ENCODE measurements at places on chromosomes 11 and 22.

DNA sequence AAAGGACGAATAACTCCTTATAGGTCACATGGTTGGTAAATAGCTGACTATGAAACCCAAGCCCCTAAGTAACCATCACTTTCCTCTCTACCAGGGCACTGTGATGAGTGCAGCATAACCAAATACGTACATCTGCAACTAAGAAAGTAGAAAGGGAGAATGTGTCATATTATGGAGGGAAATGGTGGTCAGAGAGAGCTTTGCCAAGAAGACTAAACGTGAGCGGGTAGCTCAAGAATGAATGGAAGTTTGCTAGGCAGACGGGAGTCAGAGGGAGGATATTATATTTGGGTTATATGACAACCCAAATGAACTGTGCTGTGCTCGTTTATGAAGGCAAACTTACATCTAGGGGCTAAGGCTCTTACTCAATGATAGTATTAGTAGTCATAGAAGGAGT lies 537.3 kb downstream of the OPCML start:
- no peak for DNase-seq

DNA sequence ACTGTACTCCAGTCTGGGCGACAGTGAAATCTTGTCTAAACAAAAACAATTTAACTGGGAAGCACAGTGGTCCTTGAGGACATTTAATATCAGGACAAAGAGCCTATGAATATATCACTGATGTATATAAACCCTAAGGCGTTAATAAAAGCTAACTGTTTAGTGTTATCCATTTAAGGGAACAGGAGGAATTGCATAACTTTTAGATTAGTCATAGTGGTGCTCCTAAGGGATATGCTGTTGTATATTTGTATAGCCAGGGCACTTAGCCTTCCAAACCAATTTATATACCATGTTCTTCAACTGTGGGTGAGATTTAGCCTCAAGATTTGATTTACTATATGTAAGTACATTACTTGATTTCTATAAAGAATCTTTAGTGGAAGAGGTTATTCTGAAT lies 3.0 kb upstream of the CHEK1 start:
- DNase-seq: peak; percentile 45

GRCh38 chr11:72764503-72764902 lies 12.3 kb upstream of the ARAP1 start:
- DNase-seq: no peak

- no peak for DNase-seq
These were observed 150.2 kb downstream of the SNX19 start for GRCh38 chr11:130765951-130766649.

DNA sequence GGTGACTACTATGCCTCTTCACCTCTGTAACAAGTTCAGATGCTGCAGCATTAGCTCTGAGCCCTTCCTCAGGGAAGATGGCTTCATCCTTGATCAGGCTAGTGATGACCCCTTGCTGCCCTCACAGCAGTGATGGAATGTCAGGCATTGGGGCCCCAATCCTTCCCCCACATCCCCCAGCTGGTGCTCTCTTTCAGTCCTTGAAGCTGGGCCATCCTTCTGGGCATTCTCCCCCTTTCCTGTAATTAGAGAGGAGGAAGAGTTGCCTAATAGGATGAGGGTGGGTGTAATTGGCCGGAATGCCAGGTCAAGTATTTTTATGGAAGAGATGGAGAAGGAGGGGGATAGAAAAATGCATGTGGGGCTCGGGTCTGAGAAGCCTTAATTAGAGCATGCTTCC lies 62.6 kb downstream of the TRAF6 start:
- DNase-seq: no peak

DNA sequence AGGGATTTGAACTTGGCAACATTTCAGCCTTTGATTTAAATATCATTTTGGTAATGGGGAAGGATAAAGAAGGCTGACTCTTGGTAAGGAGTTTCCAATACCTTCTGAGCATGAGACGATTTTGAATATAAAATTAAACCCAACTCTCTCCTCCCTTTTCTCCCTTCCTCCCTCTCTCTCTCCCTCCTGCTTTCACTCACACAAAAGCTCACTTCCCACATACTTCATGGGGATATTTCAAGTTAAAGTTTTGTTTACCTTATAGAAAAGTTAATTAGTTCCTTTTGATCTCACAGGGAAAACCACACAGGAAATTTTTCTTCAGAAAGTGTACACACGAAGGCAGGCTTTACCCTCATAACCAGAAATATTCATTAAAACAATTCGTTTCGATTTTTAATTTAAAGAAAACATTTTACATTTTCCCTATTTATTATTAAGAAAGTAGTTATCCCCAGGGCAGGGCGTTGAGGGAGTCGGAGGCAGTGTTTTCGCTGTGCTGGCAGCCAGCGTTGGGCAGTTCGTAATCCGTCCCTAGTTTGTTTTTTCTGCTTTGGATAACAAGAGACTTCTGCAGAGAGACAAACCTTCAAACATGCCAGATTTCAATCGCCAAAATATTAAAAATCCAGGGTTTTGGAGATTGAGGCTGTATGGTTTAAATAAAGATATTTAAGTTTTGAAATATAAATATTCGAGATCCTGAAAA lies 25.3 kb upstream of the ALX4 start:
- no peak for DNase-seq

- DNase-seq: no peak
These were observed 156.1 kb downstream of the IGLL1 start for GRCh38 chr22:23424031-23424430.

- DNase-seq: peak; percentile 77
These were observed 416.7 kb upstream of the CADM1 start for GRCh38 chr11:115920841-115921480.

DNA sequence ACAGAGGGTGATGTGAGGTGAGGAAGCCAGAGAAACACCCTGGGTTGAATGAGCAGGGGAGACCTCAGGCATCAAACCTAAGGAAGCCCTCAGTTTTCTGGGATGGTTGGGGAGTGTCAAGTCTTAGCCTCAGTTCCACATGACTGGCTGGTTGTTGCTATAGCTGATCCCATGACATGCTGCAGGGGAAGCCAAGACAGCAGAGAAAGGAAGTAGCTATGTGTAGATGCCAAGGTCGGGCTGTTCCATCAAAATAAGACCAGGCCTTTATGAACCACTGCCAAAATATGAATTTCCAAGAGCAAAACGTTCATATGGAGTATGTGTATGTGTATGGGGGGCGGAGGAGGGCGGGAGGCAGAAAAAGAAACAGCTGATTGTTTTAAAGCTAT lies 11.6 kb downstream of the CD59 start:
- peak; percentile 73 for DNase-seq

DNA sequence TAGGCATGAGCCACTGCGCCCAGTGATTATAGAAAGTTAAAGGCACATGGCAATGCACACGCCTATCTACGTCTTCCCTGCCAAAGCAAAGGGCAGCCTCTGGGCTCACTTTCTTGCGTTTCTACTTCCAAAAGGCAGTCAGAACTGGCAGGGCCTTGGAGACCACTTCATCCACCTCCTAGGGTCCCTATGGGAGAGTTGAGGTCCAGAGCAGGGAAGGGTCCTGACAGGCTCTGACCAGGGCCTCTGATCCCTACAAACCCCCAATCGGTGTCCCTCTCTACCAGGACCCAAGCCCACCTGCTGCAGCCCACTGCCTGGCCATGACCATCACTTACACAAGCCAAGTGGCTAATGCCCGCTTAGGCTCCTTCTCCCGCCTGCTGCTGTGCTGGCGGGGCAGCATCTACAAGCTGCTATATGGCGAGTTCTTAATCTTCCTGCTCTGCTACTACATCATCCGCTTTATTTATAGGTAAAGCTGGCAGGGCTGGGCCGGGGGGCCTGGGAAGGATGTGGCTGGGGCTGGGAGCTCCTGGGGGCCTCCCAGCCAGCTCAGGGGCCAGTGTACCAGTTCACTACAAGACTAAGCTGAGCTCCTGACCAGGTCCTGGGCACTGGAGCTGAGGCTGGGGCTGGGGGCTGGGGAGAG lies 1.5 kb downstream of the BEST1 start:
- no peak for DNase-seq

GRCh38 chr11:72528121-72528520 lies 93.8 kb upstream of the CLPB start:
- no peak for DNase-seq

DNA sequence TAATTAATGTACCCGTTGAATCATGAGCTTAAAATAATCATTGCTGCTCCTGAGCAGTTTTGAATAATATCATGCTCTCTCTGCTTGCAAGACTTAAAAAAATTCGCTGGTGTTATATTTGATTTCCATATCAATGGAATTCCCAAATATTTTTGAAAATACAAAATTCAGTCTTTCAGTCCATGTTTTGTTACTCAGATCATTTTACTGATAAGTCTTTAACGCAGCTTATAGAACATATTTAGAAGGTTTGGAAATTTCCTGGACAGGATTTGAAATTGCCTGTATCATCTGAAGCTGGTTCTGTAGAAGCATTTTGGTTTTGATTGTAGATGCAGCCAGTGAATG lies 1.9 kb downstream of the BMAL1 start:
- no peak for DNase-seq

GRCh38 chr22:42937164-42937843 lies 77.6 kb downstream of the PACSIN2 start:
- DNase-seq: peak; percentile 79

- no peak for DNase-seq
These were observed 90.8 kb upstream of the HORMAD2 start for GRCh38 chr22:29989446-29989845.

GRCh38 chr22:27474711-27475547 lies 326.6 kb downstream of the MN1 start:
- DNase-seq: peak; percentile 98

GRCh38 chr22:31272522-31273446 lies 19.5 kb downstream of the PIK3IP1 start:
- peak; percentile 64 for DNase-seq

DNA sequence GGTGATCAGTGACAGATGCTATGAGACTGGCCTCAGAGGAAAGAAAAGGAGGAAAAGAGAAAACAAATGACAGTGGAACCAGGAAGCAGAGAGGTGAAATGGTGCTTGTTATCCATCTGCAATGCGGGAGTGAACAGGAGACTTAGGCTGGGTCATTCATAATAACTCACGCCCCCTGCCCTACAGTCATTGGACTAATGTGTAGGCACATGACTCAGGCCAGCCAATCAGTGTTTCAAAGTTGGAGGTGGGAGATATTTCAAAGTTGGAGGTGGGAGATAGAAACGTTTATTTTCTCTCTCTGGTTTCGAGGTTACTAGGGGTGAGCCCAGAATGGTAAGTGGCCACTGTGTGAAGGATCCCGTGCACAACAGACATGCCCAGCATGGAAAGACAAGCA lies 30.3 kb downstream of the SLC22A6 start:
- no peak for DNase-seq

GRCh38 chr22:24954114-24954463 lies 1.6 kb downstream of the KIAA1671 start:
- peak; percentile 12 for DNase-seq

GRCh38 chr11:86383041-86383955 lies 8.6 kb downstream of the CCDC81 start:
- DNase-seq: no peak

- DNase-seq: no peak
These were observed 80.8 kb downstream of the SIK3 start for GRCh38 chr11:117017456-117017855.

DNA sequence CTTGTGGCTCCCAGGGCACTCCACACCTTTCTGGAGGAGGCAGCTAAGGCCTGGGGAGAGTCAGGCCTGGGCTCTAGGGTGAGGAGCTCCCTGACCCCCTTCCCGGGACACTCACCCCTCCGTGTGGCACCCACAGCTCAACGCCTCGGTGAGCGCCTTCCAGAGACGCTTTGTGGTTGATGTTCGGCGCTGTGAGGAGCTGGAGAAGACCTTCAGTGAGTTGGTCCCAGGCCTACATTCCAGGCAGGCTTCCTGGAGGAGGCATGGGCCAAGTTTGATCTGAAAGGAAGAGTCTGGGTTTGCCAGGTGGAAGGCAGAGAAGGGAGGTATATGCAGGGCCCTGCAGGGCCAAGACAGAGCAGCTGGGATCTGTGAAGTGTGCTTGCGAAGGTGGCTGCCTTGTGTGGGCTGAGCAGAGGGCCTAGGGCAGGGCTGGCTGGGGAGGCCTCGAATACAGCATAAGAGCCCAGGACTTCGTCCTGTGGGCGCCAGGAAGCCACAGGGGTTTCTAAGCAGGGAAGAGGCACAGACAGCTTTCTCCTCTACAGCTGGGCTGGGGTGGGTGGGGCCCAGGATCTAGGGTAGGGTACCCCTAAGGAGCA lies 2.9 kb downstream of the TCIRG1 start:
- no peak for DNase-seq

All from kidney glomerular epithelial cell (primary cell).